ENCODE measurements at places on chromosomes 7 and 10.

GRCh38 chr7:16616542-16616941, 29.0 kb downstream of the ANKMY2 start:
- no peak overlapping the region for H3K27ac ChIP-seq
- H3K4me3 ChIP-seq: no peak overlapping the region
- H3K27me3 ChIP-seq: no peaks in the 10 kb centered on the region
- peaks cover 39% of the 10 kb centered on the region for H3K36me3 ChIP-seq
- no peaks in the 10 kb centered on the region for H3K4me1 ChIP-seq

GRCh38 chr10:78044179-78044578, 10.5 kb downstream of the RPS24 start:
- H3K27me3 ChIP-seq: no peaks in the 10 kb centered on the region
- no peak for DNase-seq
- peaks cover 14% of the 10 kb centered on the region for H3K4me1 ChIP-seq
- H3K4me3 ChIP-seq: no peak overlapping the region
- H3K36me3 ChIP-seq: peaks cover 19% of the 10 kb centered on the region

- no peak overlapping the region for H3K27ac ChIP-seq
- H3K4me3 ChIP-seq: no peak overlapping the region
- no peaks in the 10 kb centered on the region for H3K27me3 ChIP-seq
- H3K4me1 ChIP-seq: no peaks in the 10 kb centered on the region
Observed at GRCh38 chr10:107104026-107104652, 60.4 kb downstream of the SORCS1 start.

DNA sequence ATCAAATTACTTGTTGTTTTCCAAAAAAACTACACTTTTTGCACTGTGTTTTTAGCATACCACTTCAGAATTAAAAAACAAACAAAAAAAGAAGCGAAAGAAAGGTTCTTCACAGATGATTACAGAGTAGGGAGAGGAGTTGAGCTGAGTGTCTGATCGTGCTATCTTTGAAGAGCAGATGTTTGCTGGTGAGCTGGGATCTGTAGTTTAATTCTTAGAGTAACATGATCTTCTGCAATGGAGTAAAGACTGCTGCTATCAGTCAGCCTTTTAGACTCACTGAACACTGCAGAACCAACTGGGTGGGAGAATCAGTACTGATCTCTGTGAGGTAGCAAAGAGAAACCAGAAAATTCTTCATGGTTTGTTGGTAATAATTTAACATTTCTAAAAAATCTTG, 1197.8 kb upstream of the SORCS1 start:
- H3K27me3 ChIP-seq: no peaks in the 10 kb centered on the region
- H3K27ac ChIP-seq: no peak overlapping the region
- DNase-seq: peak; percentile 81
- H3K36me3 ChIP-seq: no peaks in the 10 kb centered on the region

- H3K36me3 ChIP-seq: no peaks in the 10 kb centered on the region
- H3K4me1 ChIP-seq: no peaks in the 10 kb centered on the region
- no peak for DNase-seq
- H3K4me3 ChIP-seq: no peak overlapping the region
- H3K27ac ChIP-seq: no peak overlapping the region
Observed at GRCh38 chr7:130385600-130386066, 5.3 kb downstream of the CPA1 start.

GRCh38 chr10:8279598-8279997, 225.1 kb downstream of the GATA3 start:
- H3K4me3 ChIP-seq: no peak overlapping the region
- DNase-seq: no peak
- H3K27me3 ChIP-seq: peaks cover 2% of the 10 kb centered on the region

- peak; percentile 88 for DNase-seq
- H3K4me1 ChIP-seq: peaks cover 74% of the 10 kb centered on the region
- no peaks in the 10 kb centered on the region for H3K27me3 ChIP-seq
- peak overlapping the region; percentile 28 for H3K4me3 ChIP-seq
Observed at GRCh38 chr7:135970682-135971365, 6.3 kb downstream of the MTPN start.

- H3K4me1 ChIP-seq: no peaks in the 10 kb centered on the region
- H3K36me3 ChIP-seq: no peaks in the 10 kb centered on the region
- no peak for DNase-seq
- no peak overlapping the region for H3K27ac ChIP-seq
- peaks cover 4% of the 10 kb centered on the region for H3K27me3 ChIP-seq
Observed at GRCh38 chr10:49377256-49377655, 18.6 kb downstream of the DRGX start.

- H3K4me1 ChIP-seq: peaks cover 38% of the 10 kb centered on the region
- no peaks in the 10 kb centered on the region for H3K27me3 ChIP-seq
- peak; percentile 98 for DNase-seq
Observed at GRCh38 chr7:72405418-72405817, 6.7 kb downstream of the CALN1 start.

DNA sequence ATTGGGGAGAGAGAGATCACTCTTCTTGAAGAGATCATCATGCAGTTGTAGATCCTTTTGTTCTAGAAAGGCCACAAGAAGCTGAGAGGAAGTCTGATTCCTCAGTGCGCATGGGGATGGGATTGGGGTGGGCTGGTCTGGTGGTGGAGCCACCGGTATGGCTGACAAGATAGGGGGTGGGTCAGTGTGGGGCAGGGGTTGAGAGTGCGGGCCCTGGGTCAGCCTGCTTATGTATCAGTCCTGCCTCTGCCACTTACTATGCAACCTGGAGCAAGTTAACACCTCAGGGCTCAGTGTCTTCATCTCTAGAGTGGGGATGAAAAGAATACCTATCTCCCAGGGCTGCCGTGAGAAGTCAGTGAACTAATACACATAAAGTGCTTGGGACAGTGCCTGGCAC, 8.0 kb downstream of the SMARCD3 start:
- H3K36me3 ChIP-seq: peaks cover 43% of the 10 kb centered on the region
- no peak for DNase-seq
- peaks cover 29% of the 10 kb centered on the region for H3K4me1 ChIP-seq

- peaks cover 14% of the 10 kb centered on the region for H3K4me1 ChIP-seq
- no peak overlapping the region for H3K4me3 ChIP-seq
- DNase-seq: peak; percentile 80
- H3K27ac ChIP-seq: no peak overlapping the region
- H3K27me3 ChIP-seq: no peaks in the 10 kb centered on the region
Observed at GRCh38 chr7:107180378-107180777, 11.6 kb downstream of the HBP1 start.

GRCh38 chr7:124764847-124765400, 668 bp downstream of the GPR37 start:
- DNase-seq: peak; percentile 11
- H3K4me1 ChIP-seq: peaks cover 21% of the 10 kb centered on the region
- H3K27ac ChIP-seq: no peak overlapping the region
- no peaks in the 10 kb centered on the region for H3K36me3 ChIP-seq
- peak overlapping the region; percentile 0 for H3K4me3 ChIP-seq

DNA sequence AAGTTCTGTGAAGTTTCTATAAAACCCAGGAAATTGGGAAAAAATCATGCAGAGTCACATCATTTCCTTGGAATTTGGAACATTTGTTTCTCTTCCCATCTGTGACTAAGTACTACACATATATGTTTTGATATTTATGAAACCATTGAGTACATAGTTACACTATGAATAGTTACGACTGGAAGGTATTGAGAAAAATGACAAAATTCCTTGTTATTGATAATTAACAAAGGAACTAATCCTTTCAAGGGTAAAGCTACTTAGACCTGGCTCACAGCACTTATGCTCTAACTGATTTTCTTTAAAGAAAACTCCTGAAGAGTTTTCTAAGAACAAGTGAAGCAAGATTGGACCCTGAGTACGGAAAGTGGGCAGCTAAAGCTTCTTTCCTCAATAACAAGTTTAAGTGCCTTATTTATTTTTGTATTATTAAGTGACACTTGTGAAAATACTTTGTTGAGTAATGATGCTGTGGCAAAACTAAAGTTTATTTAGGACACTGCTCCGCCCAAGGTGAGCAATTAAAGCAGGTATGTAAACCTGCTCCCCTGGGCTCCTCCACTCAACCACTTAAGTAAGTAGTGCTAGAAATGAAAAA, 12.0 kb upstream of the GLCCI1 start:
- H3K4me1 ChIP-seq: no peaks in the 10 kb centered on the region
- DNase-seq: no peak
- no peak overlapping the region for H3K4me3 ChIP-seq
- no peaks in the 10 kb centered on the region for H3K36me3 ChIP-seq
- no peak overlapping the region for H3K27ac ChIP-seq

- no peaks in the 10 kb centered on the region for H3K4me1 ChIP-seq
- no peak for DNase-seq
- H3K27me3 ChIP-seq: no peaks in the 10 kb centered on the region
- no peaks in the 10 kb centered on the region for H3K36me3 ChIP-seq
- H3K27ac ChIP-seq: no peak overlapping the region
Observed at GRCh38 chr7:101096331-101096956, 11.2 kb downstream of the TRIM56 start.

- H3K4me3 ChIP-seq: no peak overlapping the region
- H3K27ac ChIP-seq: no peak overlapping the region
- no peaks in the 10 kb centered on the region for H3K36me3 ChIP-seq
Observed at GRCh38 chr10:103513380-103514060, 20.0 kb downstream of the NEURL1 start.

DNA sequence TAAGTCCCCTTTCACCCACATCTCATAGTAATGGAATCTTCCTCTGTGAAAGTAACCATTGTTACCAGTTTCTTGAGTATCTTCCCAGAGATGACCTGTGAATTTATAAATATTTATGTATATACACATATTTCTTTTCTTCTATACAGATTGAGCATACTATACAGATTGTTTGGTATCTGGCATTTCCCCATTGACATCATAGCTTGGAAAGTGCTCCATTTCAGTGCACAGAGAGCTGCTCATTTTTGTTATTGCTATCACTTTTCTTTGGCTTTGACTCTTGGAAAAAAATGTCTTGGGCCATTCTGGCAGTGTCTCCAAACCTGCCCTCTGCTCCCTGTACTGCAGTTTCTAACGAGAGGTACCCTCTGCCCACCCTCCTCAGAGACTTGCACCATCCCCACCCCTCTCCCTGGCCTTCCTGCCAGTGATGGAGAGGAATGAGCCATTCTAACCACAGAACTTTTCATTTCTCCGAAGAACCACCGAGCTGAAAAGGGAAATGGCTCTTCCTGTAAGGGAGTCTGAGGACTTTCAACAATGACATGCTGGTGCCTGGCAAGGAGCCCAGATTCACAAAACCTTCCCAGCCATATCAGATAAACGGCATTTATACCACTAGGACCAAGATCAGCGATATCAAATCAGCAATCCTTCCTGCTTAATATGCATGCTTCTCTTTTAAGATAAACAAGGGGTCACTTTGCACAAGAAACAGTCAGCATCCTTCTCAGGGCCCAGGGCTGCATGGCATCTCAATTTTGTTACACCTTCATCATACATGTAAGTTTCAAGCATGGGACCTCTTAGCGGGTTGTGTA, 19.7 kb upstream of the CCSER2 start:
- H3K36me3 ChIP-seq: no peaks in the 10 kb centered on the region
- no peak overlapping the region for H3K27ac ChIP-seq
- peaks cover 41% of the 10 kb centered on the region for H3K4me1 ChIP-seq
- no peak overlapping the region for H3K4me3 ChIP-seq
- no peaks in the 10 kb centered on the region for H3K27me3 ChIP-seq
- peak; percentile 75 for DNase-seq

- H3K4me3 ChIP-seq: no peak overlapping the region
- DNase-seq: no peak
- H3K27me3 ChIP-seq: no peaks in the 10 kb centered on the region
- no peaks in the 10 kb centered on the region for H3K36me3 ChIP-seq
- H3K4me1 ChIP-seq: no peaks in the 10 kb centered on the region
- no peak overlapping the region for H3K27ac ChIP-seq
Observed at GRCh38 chr10:3893901-3894563, 109.0 kb upstream of the KLF6 start.

DNA sequence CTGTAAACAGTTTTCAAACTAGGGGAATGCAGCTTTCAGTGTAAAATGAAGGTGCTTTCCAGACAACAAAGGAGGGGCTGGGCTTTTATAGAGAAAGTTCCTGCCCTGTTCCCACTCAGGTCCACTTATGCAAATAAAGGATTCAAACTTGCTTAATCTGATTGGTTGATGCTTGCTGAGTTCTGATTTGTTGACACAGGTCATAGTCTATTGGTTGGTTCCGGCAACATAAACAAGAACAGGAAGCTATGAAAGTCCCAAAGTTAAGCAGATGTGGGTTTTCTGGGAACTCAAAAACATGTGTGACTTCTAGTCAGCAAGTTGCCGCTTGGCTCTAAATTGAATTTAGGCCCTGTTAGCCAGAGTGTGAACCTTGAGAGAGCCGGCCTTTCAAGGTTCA, 194.2 kb upstream of the SVIL start:
- peak; percentile 39 for DNase-seq
- H3K27me3 ChIP-seq: no peaks in the 10 kb centered on the region
- H3K4me3 ChIP-seq: no peak overlapping the region
- no peaks in the 10 kb centered on the region for H3K36me3 ChIP-seq
- peaks cover 19% of the 10 kb centered on the region for H3K4me1 ChIP-seq

- no peaks in the 10 kb centered on the region for H3K36me3 ChIP-seq
- no peak overlapping the region for H3K4me3 ChIP-seq
- no peaks in the 10 kb centered on the region for H3K27me3 ChIP-seq
- no peaks in the 10 kb centered on the region for H3K4me1 ChIP-seq
- H3K27ac ChIP-seq: no peak overlapping the region
Observed at GRCh38 chr7:55504093-55504859, 68.0 kb downstream of the VOPP1 start.

- no peaks in the 10 kb centered on the region for H3K27me3 ChIP-seq
- no peak for DNase-seq
- H3K27ac ChIP-seq: no peak overlapping the region
- H3K4me3 ChIP-seq: no peak overlapping the region
- H3K36me3 ChIP-seq: no peaks in the 10 kb centered on the region
- H3K4me1 ChIP-seq: peaks cover 4% of the 10 kb centered on the region
Observed at GRCh38 chr10:61842755-61843497, 58.6 kb upstream of the ARID5B start.

DNA sequence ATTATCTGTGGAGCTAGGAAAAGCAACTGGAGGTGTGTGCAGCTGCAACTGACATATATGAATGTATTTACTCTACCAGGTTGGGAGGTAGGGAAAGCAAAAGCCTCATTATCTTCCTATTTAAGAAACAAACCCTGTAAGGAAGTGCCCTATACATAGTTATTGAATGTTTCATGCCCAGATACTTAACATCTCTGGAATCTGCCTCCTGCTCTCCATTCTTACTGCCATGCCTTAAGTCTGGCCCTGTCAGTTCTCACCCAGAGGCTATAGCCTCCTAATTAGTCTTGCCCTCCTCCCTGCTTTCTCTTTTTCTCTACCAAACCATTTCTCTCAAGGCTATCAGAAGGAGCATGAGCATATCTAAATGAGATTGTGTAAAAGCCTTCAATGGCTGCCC, 542.6 kb upstream of the LRRN3 start:
- no peaks in the 10 kb centered on the region for H3K4me1 ChIP-seq
- H3K36me3 ChIP-seq: no peaks in the 10 kb centered on the region
- no peaks in the 10 kb centered on the region for H3K27me3 ChIP-seq
- H3K4me3 ChIP-seq: no peak overlapping the region
- H3K27ac ChIP-seq: no peak overlapping the region
- DNase-seq: no peak

- H3K27ac ChIP-seq: no peak overlapping the region
- no peak overlapping the region for H3K4me3 ChIP-seq
- peaks cover 2% of the 10 kb centered on the region for H3K36me3 ChIP-seq
- H3K4me1 ChIP-seq: peaks cover 17% of the 10 kb centered on the region
- no peak for DNase-seq
Observed at GRCh38 chr10:92990615-92991014, 70.0 kb upstream of the CYP26C1 start.

- no peaks in the 10 kb centered on the region for H3K27me3 ChIP-seq
- H3K36me3 ChIP-seq: no peaks in the 10 kb centered on the region
- H3K4me3 ChIP-seq: no peak overlapping the region
- no peaks in the 10 kb centered on the region for H3K4me1 ChIP-seq
- no peak overlapping the region for H3K27ac ChIP-seq
Observed at GRCh38 chr7:109930049-109930448, 1160.9 kb upstream of the LRRN3 start.
